T-helper 17 cell (primary cell): ENCODE measurements at places on chromosomes 6 and 20.

- no peak for DNase-seq
These were observed 12.8 kb upstream of the PNRC1 start for GRCh38 chr6:89067796-89068195.

GRCh38 chr6:17485181-17485580 lies 91.8 kb downstream of the CAP2 start:
- no peak for DNase-seq

DNA sequence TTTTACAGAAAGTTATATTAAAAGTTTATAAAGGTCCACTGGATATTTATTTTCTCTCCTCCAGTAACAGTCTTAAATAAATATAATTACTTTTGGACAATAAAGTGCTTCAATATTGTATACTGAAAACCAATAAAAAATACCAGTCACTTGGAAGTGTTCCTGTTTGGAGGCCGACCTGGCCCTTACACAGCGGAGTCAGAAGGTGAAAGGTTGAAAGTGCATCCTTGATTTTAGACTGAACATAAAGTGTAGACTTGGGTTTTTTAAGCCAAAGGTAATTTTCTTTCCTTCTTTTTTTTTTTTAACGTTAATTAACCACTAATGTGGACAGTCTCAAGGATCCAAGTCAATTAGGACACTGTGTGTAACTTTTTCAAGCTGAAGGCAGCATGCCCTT lies 152.3 kb upstream of the TBX18 start:
- DNase-seq: no peak

DNA sequence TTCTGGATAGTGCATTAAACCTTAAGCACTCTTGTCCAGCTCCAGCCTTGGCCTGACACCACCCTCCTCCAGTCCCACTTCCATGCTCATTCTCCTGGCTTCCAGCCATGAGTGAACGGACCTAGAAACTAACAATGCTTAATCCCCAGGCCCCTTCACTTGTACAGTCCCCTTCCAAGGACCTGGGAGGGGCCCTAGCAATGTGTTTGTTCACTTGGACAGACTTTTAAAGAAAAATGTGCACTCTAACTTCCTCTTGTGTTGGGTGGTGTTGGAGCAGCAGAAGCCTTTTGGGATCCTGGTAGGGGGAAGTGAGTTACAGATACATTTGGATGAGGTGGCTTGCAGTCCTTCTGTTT lies 48.9 kb upstream of the CCN6 start:
- DNase-seq: no peak

GRCh38 chr20:40565001-40565681 lies 123.9 kb downstream of the MAFB start:
- no peak for DNase-seq

DNA sequence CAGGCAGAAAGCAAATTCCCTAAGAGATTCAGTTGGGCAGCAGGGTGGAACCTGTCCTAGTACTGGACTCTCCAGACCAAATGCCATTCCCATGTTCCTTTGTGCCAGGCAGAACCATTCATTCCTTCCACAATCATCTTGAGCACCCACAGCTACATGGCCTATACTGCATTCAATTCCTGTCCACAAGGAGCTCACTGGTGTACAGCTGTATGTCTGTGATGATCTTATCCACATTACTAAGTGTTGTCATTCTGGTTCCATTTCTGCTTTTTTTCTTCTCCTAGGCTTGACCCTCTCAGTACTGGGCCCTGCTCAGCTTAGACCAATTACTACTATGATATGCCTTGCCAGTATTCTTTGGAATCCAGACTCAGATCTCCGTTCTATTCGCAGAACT lies 27.5 kb downstream of the MAN1A1 start:
- no peak for DNase-seq

- DNase-seq: no peak
These were observed 317.5 kb downstream of the HIVEP2 start for GRCh38 chr6:142627474-142627873.

GRCh38 chr6:153778216-153778615 lies 260.8 kb upstream of the OPRM1 start:
- DNase-seq: no peak

GRCh38 chr6:104527761-104528415 lies 331.8 kb downstream of the HACE1 start:
- DNase-seq: no peak

DNA sequence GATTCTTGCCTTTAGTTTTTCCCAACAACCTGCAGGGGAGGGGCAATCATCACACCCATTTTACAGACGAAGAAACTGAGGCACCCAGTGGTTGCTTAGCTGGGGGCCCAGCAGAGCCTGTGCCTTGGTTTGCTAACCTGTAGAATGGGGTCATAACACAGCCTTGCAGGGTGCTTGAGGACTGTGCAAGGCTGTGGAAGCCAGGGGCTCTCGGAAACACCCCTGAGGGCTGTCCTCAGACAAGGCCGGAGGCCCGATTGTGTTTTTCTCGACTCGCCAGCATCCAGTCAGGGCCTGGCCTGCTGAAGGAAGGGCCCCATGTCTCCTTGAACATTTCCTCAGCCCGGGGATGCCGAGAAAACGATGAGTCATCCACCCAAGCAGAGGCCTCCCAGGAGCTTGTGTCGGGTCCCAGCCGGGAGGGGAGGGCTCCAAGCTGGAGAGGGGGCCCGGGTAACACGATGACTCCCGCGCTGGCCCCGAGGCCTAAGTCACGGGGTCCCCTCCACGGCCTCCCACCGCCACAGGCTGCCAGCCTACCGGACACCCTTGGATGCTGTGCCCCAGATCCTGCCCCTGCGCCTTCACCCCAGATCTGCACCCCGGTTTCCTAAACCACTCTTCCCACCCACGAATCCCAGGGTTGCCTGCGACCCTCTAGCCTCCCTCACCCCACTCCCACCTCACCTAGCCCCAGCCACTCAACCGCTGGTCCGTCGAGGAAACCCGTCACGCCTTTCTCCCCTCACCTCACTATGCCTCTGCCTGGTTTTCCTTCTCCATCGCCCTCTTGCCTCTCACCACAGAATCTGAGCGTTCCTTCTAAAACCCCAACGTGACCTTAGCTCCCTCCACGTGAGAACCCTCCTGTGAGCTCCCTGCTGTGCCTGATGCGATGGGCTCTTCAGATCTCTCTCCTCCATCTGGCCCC lies 10.6 kb downstream of the NOL4L start:
- DNase-seq: no peak

GRCh38 chr6:35230498-35230897 lies 16.7 kb downstream of the SCUBE3 start:
- no peak for DNase-seq

DNA sequence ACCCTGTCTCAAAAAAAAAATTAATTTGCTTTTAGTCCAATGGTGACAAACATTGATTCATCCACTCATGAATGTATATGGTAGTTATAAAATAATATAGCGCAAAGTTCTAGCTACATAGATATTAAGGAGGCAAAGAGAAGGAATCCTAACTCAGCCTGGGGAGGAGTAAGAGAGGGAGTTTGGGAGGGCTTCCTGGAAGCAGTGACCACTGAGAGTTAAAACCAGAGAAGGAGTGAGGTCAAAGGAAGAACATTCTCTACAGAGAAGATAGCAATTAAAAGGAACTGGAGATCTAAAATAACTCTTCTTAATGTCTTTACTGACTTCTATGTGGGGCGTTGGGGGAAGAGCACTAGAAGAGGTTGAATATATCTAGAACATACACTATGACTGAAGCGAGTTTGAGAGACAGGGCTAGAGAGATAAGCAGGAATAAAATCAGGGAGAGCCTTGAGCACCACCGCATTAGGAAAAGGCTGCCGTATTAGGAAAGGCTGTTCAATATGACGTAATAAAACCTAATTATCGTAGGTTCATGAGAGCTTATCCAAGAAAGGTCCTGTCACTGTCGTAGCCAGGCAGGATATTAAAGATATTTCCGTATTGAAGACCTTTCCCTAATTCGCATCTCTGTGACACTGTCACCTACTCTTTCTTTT lies 81.8 kb upstream of the CNKSR3 start:
- DNase-seq: no peak

- no peak for DNase-seq
These were observed 161.4 kb upstream of the HTR1E start for GRCh38 chr6:86775893-86776292.

GRCh38 chr6:6631534-6632276 lies 43.2 kb downstream of the LY86 start:
- DNase-seq: no peak

DNA sequence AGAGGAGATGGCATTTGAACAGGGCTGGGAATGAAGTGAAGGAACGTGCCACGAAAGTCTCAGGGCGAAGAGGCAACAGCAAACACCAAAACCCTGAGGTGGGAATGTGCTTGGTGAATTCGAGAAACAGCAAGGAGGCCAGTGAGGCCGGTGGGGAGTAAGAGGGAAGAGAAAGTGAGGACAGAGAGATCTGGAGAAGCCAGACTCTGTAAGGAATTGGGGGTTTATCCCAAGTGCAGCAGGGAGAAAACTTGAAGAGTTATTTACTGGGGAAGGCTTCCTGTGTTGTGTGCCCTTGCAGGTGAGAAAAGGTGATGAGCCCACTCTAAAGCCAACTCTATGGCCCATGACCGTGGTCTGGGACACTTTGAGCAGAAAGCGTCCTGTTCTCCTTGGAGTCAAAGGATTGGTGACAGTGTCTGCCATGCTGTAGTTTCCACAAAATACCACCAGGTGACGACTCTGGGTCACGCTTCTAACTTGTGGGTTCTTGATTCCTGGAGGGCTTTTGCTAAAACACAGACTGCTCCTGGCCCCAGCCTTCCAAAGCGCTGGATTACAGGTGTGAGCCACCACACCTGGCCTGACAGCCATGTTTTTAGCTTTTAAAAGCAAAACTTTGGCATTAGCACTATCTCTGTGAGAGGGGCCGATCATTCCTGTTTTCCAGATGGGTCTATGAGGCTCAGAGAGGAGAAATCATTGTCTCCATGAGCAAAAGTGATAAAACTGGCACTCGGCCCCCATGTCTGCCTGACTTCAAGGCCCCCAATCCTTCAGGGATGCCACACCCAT lies 18.0 kb upstream of the CSNK2A1 start:
- DNase-seq: no peak
